ENCODE measurements at places on chromosomes 12 and 14.

DNA sequence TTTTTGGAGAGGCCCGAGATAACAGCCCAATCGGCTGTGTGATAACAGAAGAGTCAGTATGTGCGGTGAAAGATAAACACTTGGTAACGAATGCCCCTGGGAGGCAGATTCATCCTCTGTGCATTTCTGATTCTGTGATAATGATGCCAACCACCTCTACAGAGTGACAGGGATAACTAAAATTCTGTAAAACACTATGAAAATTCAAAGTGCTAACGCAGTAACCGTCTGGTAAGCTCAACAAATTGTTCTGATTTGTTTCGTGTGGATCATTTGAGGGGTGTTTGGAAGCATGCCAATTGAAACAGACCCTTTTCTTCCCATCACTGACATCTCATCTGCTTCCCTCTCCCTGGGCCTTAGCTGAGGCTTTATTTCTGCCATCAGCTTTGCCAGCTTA, 76.3 kb downstream of the ESR2 start:
- no peak for DNase-seq

GRCh38 chr12:108911915-108912314, 32.0 kb downstream of the DAO start:
- no peak for DNase-seq

DNA sequence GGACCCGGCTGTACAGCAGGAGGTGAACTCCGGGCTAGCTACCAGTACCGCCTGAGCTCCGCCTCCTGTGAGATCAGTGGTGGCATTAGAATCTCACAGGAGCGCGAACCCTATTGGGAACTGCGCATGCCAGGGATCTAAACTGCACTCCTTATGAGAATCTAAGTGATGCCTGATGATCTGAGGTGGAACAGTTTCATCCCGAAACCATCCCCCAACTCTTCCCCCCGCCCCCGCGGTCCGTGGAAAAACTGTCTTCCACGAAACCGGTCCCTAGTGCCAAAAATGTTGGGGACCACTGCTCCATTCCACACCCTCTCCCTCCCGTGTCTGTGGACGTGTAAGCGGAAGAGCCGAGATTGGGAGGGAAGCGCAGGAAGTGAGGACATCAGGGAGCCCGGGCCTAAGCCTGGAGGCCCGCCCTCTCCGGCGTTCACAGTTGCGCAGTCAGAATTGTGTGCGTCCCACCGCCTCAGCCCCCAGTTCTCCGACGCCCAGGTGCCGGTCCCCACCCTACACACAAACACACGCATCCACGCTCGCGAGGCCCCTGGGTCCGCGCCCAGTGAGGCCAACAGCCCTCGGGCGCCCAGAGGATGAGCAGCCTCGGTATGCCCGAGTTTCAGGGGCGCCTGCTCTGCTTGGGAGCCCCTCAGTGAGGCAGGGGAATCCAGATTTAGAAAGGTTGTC, 1.8 kb upstream of the RNASE4 start:
- peak; percentile 95 for DNase-seq

DNA sequence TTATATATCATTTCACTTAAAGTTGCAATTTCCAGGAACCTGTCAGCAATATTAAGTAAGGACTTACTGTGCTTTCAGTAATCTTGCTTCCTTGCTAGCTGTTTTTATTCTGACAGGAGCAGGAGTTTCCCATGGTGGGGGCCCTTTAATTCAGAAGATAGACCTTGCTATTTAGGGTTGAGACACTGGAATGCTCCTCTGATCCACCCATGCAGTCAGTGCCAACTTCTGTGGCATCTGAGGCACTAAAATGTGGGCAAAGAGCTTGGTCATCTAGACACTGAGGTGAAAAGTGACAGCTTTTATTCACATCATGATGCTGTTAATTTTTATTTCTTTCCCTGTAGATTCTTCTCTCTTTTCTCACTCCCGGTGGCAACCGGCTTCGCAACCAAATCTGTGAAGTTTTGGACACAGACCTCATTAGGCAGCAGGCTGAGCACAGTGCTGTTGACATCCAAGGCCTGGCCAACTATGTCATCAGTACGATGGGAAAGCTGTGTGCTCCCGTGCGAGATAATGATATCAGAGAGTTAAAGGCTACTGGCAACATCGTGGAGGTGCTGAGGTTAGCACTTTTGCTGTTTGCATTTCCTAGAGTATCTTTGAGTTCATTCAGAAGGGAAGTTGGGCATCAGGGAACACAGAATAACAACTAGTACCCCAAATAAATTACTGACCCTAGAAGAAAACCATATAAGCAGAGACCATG, 18.8 kb downstream of the TCP11L2 start:
- no peak for DNase-seq

GRCh38 chr12:94242901-94243300, 94.5 kb downstream of the PLXNC1 start:
- no peak for DNase-seq

- no peak for DNase-seq
Observed at GRCh38 chr12:123494124-123494851, 36.3 kb downstream of the SNRNP35 start.

- peak; percentile 41 for DNase-seq
Observed at GRCh38 chr12:25276199-25276937, 25.6 kb upstream of the KRAS start.

- no peak for DNase-seq
Observed at GRCh38 chr14:70830998-70831781, 21.9 kb upstream of the MAP3K9 start.

DNA sequence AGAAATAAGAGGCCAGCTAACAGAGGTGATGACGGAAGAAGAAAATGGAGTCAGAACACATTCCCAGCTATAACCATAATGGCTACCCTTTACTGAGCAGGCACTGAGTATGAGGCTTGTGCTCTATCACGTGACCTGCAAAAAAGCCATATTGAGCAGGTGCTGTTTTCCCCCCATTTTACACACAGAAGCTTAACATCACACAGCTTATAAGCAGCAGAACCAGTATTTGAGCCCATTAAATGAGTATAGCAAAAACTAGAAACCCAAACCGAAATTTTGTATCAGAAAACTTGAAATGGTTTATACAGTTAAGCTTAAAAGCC, 28.4 kb downstream of the PAPLN start:
- DNase-seq: no peak

DNA sequence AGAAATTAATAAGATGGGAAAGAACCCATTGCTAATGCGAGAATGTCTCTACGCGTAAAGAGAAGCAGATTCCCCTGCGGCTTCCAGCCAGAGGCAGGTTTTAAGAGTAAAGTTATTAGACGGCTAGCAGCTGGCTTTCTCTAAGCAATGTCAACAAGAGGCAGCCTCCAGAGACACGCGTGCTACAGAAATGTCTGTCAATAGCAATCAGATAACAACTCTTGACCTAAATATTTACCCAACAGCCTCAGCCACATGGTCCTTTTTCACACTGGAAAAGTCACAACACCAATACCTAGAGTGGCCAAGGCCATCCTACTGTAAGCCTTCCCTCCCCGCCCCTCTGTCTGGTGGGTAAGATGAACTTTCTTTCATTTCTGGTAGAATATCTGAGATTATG, 146.0 kb upstream of the SFSWAP start:
- DNase-seq: no peak

All from femur (tissue), 1 donor.